ENCODE measurements at places on chromosomes 11 and 22. TPM values are rescaled to one million over a fixed set of nuclear protein-coding genes. Genes with fewer than 3 reads are reported as not detected.

Gene PKDREJ
- 0.06 TPM for polyA plus RNA-seq

Gene GPR83
- polyA plus RNA-seq, result 0.01 TPM

Gene OR8A1
- not detected for polyA plus RNA-seq

Gene HIPK3
- 42.7 TPM for polyA plus RNA-seq

Gene APOBEC3H
- polyA plus RNA-seq, result not detected

Gene MAPK8IP2
- 2.7 TPM for polyA plus RNA-seq

Gene GGTLC2
- not detected for polyA plus RNA-seq

Gene KLHL35
- polyA plus RNA-seq, result 0.65 TPM

Gene FAM181B
- polyA plus RNA-seq, result 0.16 TPM

Gene SPA17
- polyA plus RNA-seq, result 5.5 TPM

Gene ZP1
- 0.33 TPM for polyA plus RNA-seq

Gene PNPLA5
- polyA plus RNA-seq, result not detected

Gene ST14
- 38.4 TPM for polyA plus RNA-seq

Gene INCENP
- 3.6 TPM for polyA plus RNA-seq

Gene CCDC157
- 1.5 TPM for polyA plus RNA-seq

Gene GLYAT
- polyA plus RNA-seq, result 4.9 TPM

Gene C1QTNF4
- polyA plus RNA-seq, result 0.74 TPM

Gene PATE4
- polyA plus RNA-seq, result not detected

Gene HTR3B
- not detected for polyA plus RNA-seq

Gene MAPK8IP1
- polyA plus RNA-seq, result 3.6 TPM

Gene EHF
- not detected for polyA plus RNA-seq

Gene CCDC15
- 0.60 TPM for polyA plus RNA-seq

Gene SPTBN2
- polyA plus RNA-seq, result 22.3 TPM

Gene OR8G5
- polyA plus RNA-seq, result not detected

Gene CASP1
- 24.5 TPM for polyA plus RNA-seq

Gene OMP
- polyA plus RNA-seq, result not detected

Gene LRRC55
- 0.18 TPM for polyA plus RNA-seq

Gene CNTF
- polyA plus RNA-seq, result 0.64 TPM

Gene CD248
- polyA plus RNA-seq, result 22.3 TPM

Gene CEP126
- polyA plus RNA-seq, result 2.5 TPM
